Karpas-422 (cell line): ENCODE measurements at places on chromosomes 13 and 19.

DNA sequence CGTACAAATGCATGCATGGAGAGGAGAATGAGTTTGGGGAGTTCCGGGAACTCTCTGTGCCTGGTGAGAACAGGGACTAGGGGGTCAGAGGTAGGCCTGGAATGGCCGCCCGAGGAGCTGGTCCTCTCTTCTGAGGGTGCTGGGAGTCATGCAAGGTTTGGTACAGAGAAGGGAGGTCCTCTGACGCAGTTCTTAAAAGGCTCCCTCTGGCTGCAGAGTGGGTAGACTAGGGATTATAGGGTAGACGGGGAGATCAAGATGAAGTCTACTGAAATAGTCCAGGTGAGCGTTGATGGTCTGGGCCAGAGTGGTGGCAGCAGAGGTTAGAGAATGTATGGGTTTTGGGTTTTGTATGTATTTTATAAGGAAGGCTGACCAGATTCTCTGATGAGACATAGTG, 796 bp downstream of the ZNF304 start:
- peaks cover 20% of the 10 kb centered on the region for H3K4me1 ChIP-seq
- peaks cover 44% of the 10 kb centered on the region for H3K36me3 ChIP-seq
- no peak for DNase-seq
- H3K27ac ChIP-seq: no peak overlapping the region
- H3K27me3 ChIP-seq: no peaks in the 10 kb centered on the region
- H3K4me3 ChIP-seq: peak overlapping the region; percentile 85

- H3K27ac ChIP-seq: no peak overlapping the region
- H3K27me3 ChIP-seq: no peaks in the 10 kb centered on the region
- DNase-seq: no peak
- H3K4me1 ChIP-seq: no peaks in the 10 kb centered on the region
Measured at GRCh38 chr19:9171393-9171991, 7.3 kb upstream of the OR7D2 start.

- no peaks in the 10 kb centered on the region for H3K27me3 ChIP-seq
- H3K27ac ChIP-seq: no peak overlapping the region
- H3K4me3 ChIP-seq: no peak overlapping the region
- DNase-seq: no peak
- peaks cover 43% of the 10 kb centered on the region for H3K4me1 ChIP-seq
Measured at GRCh38 chr19:46928951-46929350, 68.2 kb downstream of the ARHGAP35 start.

- peaks cover 20% of the 10 kb centered on the region for H3K4me1 ChIP-seq
- H3K36me3 ChIP-seq: no peaks in the 10 kb centered on the region
Measured at GRCh38 chr13:52159159-52159982, at the start of gene NEK3. Gene NEK3 (minus strand): TSS chr13:52159597. CDS start chr13:52156191, 3,406 bp downstream.

DNA sequence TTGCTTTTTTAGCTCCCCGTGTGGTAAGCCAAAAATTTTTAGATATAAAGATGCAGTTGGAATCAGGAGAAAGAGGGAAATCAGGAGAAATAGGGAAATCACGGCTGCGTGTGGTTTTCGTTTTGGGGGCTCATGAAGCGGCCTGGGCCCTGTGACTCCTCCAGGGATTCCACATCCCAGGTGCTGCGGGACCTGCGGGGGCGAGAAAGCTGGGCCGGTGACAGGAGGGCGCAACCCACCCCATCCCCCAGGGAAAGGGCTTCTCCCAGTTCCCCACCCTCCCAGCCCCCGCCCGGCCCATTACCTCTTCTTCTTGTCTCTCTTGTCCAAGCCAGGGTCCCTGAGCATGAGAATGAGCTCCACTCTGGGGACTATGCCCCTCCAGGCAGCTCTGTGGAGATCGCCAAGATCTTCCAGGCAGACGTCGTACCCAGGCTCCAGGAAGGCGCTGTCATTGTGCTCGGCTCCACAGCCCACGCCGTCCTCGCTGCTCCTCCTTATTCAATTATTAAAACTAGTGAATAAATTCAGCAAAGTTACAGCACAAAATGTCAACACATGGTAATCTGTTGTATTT, 111.0 kb downstream of the MRPL57 start:
- no peaks in the 10 kb centered on the region for H3K36me3 ChIP-seq
- H3K4me3 ChIP-seq: no peak overlapping the region
- no peaks in the 10 kb centered on the region for H3K27me3 ChIP-seq
- no peaks in the 10 kb centered on the region for H3K4me1 ChIP-seq

- no peaks in the 10 kb centered on the region for H3K36me3 ChIP-seq
- H3K4me3 ChIP-seq: peak overlapping the region; percentile 44
- no peaks in the 10 kb centered on the region for H3K27me3 ChIP-seq
- no peak overlapping the region for H3K27ac ChIP-seq
Measured at GRCh38 chr19:49361438-49362047, 673 bp downstream of the TEAD2 start.

- H3K27me3 ChIP-seq: no peaks in the 10 kb centered on the region
- H3K4me1 ChIP-seq: peaks cover 98% of the 10 kb centered on the region
- peak; percentile 78 for DNase-seq
- H3K4me3 ChIP-seq: peak overlapping the region; percentile 14; the same call in 1 of the 2 replicates
Measured at GRCh38 chr13:40651866-40652587, 14.4 kb downstream of the FOXO1 start.

GRCh38 chr13:109778102-109778542, 8.3 kb downstream of the IRS2 start:
- no peaks in the 10 kb centered on the region for H3K36me3 ChIP-seq
- DNase-seq: no peak
- no peaks in the 10 kb centered on the region for H3K27me3 ChIP-seq
- no peak overlapping the region for H3K4me3 ChIP-seq

DNA sequence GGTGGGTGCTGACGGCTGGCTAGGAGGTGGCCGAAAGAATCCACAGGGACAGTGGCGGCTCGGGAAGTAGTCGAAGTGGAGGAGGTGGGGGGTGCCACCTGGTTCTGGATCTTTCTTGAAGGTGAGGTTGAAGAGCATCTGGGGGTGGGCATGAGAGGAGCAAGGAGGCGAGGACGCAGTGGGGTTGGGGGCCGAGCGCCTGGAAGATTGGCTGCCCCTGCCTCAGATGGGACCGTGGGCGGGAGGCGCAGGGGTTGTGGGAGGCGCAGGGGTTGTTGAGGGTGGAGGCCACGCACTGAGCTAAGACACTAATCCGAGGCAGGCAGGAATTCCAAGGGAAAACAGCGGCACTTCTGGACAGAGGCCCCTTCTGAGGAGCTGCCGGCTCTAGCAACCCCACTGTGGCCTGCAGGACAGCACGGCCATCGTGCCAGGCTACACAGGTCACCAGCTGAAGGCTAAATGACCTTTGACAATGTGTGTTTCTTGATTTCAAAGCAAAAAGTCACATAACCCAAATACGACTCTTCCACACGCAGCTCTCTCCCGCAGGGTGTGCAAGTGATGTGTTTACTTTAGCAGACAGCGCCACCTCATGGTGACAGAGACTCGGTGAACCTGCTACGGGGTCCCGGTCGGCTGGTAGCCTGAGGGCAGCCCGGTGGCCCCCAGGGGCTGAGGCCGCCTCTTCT, 44.1 kb upstream of the RANBP3 start:
- no peaks in the 10 kb centered on the region for H3K27me3 ChIP-seq
- DNase-seq: peak; percentile 93
- no peak overlapping the region for H3K27ac ChIP-seq
- H3K36me3 ChIP-seq: no peaks in the 10 kb centered on the region
- no peaks in the 10 kb centered on the region for H3K4me1 ChIP-seq

DNA sequence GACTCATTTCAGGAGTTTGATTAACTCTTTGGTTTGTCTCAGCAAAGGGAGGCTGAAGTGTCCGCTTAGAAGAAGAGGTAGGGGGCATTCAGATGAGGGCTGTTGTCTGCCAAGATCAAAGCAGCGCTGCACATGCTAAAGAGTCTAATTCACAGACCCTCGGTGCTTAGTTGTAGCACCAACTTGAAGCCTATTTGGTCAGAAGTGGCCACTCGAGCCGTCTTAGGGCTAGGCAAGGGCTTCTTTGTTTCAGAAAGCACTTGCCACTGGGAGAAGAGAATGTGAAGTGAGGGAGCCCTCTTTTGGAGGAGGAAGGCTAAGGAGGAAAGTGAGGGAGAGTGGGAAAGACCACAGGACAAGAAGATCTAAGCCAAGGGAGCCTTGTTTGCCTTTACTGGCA, 313.4 kb upstream of the TMTC4 start:
- H3K36me3 ChIP-seq: no peaks in the 10 kb centered on the region
- no peak overlapping the region for H3K27ac ChIP-seq
- no peak for DNase-seq
- H3K27me3 ChIP-seq: no peaks in the 10 kb centered on the region
- no peak overlapping the region for H3K4me3 ChIP-seq
- H3K4me1 ChIP-seq: no peaks in the 10 kb centered on the region

DNA sequence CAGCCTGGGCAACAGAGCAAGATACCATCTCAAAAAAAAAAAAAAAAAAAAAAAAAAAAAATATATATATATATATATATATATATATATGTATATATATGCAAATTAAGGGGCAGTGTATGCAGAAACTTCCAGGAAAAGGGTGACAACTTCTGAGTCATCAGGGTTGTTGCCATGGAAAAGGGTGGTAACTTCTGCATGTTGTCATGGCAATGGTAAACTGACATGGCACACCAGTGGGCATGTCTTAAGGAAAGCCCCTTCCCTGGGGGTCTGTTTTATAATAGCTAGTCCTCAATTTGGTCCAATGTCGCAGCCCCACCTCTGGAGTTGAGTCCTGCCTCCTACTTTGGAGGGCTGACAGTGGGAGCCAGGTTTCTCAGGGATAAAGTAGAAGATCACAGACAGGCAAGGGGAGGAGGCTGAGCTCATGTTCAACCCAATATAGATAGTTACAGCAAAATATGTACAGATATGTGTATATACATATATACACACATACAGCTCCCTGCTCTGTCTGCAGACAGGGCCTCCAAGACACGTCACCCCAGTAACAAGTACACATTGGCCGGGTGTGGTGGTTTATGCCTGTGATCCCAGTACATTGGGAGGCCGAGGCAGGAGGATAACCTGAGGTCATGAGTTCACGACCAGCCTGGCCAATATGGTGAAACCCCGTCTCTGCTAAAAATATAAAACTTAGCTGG, 7.2 kb upstream of the FCHO1 start:
- no peaks in the 10 kb centered on the region for H3K27me3 ChIP-seq
- peaks cover 23% of the 10 kb centered on the region for H3K4me1 ChIP-seq
- no peak overlapping the region for H3K27ac ChIP-seq
- H3K4me3 ChIP-seq: no peak overlapping the region
- no peaks in the 10 kb centered on the region for H3K36me3 ChIP-seq
- DNase-seq: no peak

DNA sequence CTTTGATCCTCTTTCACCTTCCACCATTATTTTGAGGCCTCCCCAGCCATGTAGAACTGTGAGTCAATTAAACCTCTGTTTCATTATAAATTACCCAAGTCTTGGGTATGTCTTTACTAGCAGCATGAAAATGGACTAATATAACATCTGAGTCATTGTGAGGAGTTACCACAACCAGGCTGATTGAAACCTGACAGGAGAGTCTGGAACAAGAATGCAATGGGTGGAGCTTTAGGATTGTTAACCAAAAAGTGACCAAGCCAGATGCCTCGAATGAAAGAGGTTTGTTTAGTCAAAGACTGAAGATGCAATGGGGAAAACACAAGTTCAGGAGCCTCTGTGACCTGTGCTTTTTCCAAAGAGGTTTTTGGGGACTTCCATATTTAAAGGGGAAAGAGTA, 659.0 kb downstream of the SLITRK6 start:
- H3K4me3 ChIP-seq: no peak overlapping the region
- H3K4me1 ChIP-seq: no peaks in the 10 kb centered on the region
- no peaks in the 10 kb centered on the region for H3K36me3 ChIP-seq
- no peak overlapping the region for H3K27ac ChIP-seq

DNA sequence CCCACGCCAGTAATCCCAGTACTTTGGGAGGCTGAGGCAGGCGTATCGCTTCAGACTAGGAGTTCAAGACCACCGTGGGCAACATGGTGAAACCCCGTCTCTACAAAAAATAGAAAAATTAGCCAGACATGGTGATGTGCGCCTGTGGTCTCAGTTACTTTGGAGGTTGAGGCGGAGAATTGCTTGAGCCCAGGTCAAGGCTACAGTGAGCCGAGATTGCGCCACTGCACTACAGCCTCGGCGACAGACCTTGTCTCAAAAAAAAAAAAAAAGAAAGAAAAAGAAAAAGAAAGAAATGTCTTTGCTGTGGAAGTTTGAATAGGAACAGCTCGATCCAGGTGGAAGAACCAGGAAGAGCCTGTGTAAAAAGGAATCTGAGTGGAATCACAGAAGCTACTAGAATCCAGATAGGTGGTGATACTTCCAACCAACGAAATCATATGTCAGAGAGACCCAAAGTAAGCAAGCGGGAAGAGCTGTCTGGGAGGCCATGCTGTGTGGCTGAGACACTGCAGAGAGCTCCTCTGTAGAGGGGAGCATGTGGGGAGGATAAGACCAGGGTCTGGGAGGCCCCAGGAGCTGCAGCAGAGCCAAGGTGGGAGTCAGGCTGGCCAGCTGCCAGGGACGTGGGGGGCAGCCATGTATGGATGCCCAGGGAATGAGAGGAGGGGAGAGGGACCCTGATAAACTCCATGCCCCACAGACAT, 21.1 kb downstream of the LATS2 start:
- no peak overlapping the region for H3K27ac ChIP-seq
- H3K4me1 ChIP-seq: peaks cover 6% of the 10 kb centered on the region
- H3K27me3 ChIP-seq: no peaks in the 10 kb centered on the region
- no peaks in the 10 kb centered on the region for H3K36me3 ChIP-seq
- H3K4me3 ChIP-seq: no peak overlapping the region

- no peak overlapping the region for H3K4me3 ChIP-seq
- H3K4me1 ChIP-seq: peaks cover 10% of the 10 kb centered on the region
- H3K36me3 ChIP-seq: no peaks in the 10 kb centered on the region
- no peak for DNase-seq
- H3K27ac ChIP-seq: no peak overlapping the region
Measured at GRCh38 chr13:41713405-41713804, 247.5 kb downstream of the VWA8 start.

- H3K36me3 ChIP-seq: no peaks in the 10 kb centered on the region
- no peaks in the 10 kb centered on the region for H3K27me3 ChIP-seq
- no peak overlapping the region for H3K4me3 ChIP-seq
- no peak overlapping the region for H3K27ac ChIP-seq
- H3K4me1 ChIP-seq: no peaks in the 10 kb centered on the region
Measured at GRCh38 chr13:57644106-57644505, 12.6 kb downstream of the PCDH17 start.

DNA sequence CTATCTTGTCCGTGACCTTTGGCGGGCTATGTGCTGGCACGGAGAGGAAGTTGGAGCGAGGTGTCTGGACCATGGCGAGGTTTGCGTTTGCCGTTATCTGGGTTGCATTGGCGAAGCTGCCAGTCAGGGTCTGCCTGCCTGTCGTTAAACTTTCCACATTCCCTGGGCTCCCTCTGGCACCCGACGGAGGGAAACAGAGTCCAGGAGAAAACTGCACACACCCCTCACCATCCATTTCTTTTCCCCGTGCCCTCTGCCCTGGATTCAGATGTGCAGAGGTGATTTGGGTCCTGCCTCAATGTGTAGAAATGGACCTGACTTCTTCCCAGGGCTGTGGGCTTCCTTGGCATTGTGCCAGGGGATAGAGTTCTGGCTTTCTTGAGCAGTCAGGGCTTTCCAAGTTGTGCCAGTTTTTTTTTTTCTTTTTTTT, 142.4 kb downstream of the URI1 start:
- H3K4me3 ChIP-seq: no peak overlapping the region
- no peaks in the 10 kb centered on the region for H3K27me3 ChIP-seq
- H3K27ac ChIP-seq: no peak overlapping the region

GRCh38 chr13:45768656-45769479, 66.7 kb downstream of the CBY2 start:
- H3K4me3 ChIP-seq: no peak overlapping the region
- H3K27ac ChIP-seq: no peak overlapping the region
- peaks cover 20% of the 10 kb centered on the region for H3K4me1 ChIP-seq
- DNase-seq: no peak
- no peaks in the 10 kb centered on the region for H3K27me3 ChIP-seq

GRCh38 chr13:24605923-24606372, 74.3 kb upstream of the ATP12A start:
- DNase-seq: no peak
- H3K36me3 ChIP-seq: no peaks in the 10 kb centered on the region
- no peaks in the 10 kb centered on the region for H3K27me3 ChIP-seq
- H3K27ac ChIP-seq: no peak overlapping the region
